HuH-7 (cell line): ENCODE measurements at places on chromosomes 7 and 10.

DNA sequence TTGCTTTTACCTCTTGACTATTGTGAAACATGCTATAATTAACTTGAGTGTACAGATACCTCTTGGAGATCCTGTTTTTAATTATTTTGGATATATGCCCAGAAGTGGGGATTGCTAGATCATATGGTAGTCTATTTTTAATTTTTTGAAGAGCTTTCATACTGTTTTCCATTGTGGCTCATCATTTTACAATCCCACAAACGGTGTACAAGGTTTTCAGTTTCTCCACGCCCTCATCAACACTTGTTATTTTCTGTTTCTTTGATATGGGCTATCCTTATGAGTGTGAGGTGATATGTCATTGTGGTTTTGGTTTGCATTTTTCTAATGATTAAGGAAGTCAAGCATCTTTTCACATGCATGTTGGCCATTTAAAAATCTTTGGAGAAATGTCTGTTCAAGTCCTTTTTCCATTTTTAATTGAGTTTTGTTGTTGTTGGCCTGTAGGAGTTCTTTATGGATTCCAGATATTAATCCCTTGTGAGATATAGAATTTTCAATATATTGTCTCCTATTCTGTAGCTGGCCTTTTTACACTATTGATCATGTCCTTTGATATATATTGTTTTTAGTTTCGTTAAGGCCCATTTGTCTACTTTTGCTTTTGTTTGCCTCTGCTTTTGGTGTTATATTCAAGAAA, 7.5 kb downstream of the AGK start:
- DNase-seq = no peak

DNA sequence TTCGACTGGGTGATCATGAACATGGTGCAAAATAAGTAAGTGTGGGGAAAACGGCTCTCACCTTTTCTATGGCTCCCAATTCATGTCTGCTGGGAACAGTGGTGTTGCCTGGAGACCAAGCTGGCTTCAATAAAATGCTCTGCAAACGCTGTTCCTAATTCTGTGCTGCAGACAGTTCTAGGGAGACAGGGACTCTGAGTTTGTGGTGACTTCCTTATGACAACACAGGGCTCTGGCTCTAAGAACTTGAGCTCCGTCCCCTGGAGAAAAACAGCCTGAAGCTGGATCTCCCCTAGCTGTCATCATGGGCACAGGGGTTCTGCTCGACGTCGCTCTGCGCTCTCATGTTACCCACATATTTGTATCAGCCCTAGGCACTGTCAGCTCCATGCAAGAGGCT, 61.0 kb upstream of the INSYN2A start:
- DNase-seq = no peak

- DNase-seq = no peak
These were observed 464.7 kb upstream of the IGFBP3 start for GRCh38 chr7:46385662-46386309.

DNA sequence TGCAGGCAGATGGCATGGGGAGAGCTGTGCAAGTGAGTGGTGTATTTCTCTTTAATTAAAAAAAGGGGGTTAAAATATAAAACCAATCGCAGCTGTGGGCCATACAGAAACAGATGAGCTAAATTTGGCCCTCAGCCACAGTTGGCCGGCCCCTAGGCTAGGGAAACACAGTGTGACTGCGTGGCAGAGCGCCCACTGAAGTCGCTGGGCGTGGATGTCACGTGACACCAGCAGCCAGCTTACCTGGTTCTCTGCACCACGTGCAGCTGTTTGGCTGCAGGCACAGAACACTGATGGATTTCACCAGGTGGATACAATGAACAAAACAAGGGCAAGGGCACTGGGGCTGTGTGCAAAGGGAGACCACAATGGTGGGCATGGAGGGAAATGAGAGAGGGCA, 119.3 kb upstream of the ZNF746 start:
- DNase-seq = no peak

- DNase-seq = peak; percentile 8
These were observed 172.4 kb downstream of the FZD1 start for GRCh38 chr7:91436655-91437054.

GRCh38 chr10:122911889-122912484, 1.6 kb downstream of the FAM24A start:
- DNase-seq = peak; percentile 46

GRCh38 chr10:133614830-133615580, 11.6 kb downstream of the FRG2B start:
- DNase-seq = no peak

DNA sequence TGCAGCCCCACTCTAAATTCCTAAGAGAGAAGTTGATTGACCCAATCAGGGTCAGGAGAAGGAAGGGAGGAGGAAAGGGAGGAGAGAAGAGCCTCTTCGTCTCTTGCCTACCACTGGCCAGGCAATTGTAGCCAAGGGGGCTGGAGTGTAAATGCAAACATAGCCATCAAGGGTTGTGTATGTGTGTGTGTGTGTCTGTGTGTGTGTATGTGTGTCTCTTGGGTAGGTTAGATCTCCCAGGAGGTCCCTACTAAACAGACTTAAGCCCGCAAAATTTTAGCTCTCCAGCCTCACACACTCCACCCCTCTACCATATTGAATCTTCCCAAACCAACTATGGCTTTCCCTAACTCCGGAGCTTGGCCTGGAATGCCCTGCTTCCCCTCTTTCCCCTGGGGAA, 3.8 kb downstream of the LEP start:
- no peak for DNase-seq

DNA sequence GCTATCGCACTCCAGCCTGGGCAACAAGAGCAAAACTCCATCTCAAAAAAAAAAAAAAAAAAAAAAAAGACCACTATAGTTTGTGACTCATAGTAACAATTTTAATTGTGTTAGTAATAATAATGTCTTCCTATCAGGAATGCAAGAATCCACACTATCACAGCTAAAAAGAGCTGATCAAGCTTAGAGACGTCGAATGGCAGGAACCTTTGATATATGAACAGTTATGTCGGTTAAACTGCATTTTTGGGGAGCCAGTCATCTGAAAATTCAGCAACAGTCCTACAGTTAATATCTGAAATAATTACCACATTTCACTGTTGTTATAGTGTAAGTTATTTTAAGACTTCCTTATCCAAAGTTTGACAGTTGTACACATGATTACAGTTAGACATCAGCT, 8.8 kb downstream of the PHYH start:
- no peak for DNase-seq

- DNase-seq = peak; percentile 15
These were observed 449.7 kb upstream of the KLF6 start for GRCh38 chr10:4234661-4235060.

GRCh38 chr7:95549818-95550529, 46.3 kb downstream of the PDK4 start:
- DNase-seq = no peak

DNA sequence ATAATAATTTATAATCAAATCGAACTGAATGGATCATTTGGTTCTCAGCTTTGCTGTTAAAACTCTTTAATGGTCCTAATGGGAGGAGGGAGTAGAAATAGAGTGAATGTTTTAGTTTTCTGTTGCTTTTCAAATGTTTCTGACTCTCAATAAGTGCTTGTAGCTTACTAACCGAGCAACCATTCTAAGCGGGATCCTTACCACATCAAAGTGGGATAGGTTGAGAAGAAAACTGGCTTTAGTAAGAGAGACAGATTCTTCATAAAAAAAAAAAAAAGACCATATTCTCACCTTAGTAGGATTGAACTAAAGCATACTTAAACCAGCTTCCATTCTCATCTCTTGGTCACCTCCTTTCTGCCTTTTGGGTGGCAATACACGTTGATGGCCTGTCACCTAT, 584.2 kb downstream of the AUTS2 start:
- no peak for DNase-seq

DNA sequence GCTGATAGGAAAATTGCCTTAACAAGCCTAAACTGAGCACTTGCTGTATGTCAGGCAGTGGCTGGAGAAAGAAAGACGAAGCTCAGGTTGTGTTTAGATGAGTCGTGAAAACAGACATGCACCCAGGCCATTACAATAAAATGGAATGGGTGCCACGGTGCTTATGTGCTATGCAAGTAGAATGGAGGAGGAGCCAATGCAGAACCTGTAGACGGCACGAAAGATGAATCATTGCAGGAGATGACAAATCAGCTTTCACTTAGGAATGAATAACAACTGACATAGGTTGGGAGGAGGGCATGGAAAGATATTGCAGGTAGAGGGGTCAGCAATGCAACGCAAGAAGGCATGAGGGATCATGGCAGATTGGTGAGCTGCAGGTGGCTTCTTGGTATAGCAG, 61.2 kb upstream of the ARHGAP21 start:
- DNase-seq = no peak

DNA sequence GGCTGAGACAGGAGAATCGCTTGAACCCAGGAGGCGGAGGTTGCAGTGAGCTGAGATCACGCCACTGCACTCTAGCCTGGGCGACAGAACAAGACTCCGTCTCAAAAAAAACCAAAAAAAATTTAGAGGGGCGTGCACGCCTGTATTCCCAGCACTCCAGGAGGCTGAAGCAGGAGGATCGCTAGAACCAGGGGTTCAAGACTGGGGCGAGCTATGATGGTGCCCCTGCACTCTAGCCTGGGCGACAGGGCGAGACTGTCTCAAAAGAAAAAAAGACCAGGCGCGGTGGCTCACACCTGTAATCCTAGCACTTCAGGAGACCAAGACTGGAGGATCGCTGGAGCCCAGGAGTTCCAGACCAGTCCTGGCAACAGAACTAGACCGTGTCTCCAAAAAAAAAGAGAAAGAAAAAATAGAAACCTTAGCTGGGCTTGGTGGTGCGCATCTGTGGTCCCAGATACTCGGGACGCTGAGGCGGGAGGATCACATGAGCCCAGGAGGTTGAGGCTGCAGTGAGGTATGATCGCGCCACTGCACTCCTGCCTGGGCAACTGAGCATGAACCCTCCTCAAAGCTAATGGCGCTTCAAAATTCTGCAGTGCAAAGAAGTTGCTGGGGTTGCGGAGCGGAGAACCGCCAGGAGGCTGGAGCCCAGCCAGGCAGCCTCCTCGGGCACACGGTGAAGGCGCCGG, 382 bp upstream of the MBLAC1 start:
- DNase-seq = no peak

GRCh38 chr10:74083304-74083703, 67.3 kb downstream of the AP3M1 start:
- no peak for DNase-seq

DNA sequence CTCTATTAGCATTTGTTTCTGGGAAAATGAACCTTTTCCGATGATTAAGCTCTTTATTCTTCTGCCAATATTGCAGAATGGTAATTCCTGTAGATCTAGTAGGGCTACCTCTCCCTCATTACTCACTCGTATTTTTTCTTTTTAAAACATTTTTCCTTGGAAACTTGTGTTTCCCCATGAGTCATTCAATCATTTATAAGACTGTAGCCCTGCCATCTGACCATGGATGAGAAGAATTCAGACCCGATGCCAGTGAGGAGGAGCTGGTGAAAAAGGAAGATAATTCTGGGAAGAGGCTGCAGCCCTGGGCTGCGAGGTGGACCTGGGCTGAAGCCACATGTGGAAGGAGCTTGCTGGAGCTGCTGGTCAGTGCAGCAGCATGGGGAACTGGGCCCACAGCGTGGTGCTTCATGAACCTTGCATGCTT, 242.8 kb downstream of the KLF6 start:
- DNase-seq = no peak

DNA sequence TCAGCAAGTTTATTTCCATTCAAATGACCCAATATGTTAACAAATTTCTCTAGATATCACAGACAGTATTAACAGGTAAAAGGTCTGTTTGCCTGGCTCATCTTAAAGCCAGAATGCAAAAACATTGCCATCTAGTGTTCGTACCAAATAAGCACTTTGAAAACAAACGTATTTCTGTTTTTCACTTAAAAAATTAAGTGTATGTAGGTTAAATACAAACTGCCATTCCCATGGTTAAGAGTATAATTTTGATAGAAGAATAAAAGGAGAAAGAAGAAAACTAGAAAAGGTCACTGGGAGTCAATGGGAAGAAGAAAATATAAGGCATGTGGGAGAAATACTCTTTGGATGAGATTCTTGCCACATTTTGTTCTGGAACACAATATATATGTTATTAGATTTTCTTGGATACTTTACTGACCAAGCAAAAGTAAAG, 51.0 kb downstream of the ORC5 start:
- DNase-seq = peak; percentile 5

DNA sequence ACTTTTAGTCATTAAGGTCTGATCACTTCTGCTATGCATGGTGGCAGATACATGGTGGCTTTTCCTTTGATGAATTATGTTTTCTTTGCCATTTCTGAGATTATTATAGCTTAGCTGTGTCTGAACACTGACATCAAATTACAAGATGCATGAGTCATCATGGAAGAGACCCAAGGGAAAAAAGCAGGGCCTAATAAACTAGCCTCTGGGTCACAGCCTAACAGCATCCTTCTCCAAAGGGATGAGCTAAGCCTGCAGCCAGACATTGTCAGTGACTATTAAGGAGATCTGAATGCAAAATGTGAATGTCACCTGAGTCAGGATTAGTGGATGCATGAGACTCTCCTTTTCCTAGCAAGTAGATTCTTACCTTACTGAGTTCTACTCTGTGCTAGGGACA, 19.1 kb upstream of the OGDHL start:
- no peak for DNase-seq

- DNase-seq = no peak
These were observed 7.9 kb downstream of the TBL2 start for GRCh38 chr7:73570521-73570920.

GRCh38 chr7:66330961-66331360, 125.8 kb downstream of the TPST1 start:
- DNase-seq = no peak

DNA sequence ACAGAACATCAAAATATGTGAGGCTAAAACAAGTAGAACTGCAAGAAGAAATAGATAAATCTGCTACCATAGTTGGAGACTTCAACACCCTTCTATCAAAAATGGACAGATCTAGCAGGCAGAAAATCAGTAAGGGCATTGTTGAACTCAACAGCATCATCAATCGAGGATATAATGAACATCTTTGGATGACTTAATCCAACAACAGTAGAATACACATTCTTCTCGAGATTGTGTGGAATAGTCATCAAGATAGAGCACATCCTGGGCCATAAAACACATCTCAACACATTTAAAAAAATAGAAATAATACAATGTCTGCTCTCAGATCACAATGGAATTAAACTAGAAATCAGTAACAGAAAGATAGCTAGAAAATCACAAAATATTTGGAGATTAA, 9.9 kb downstream of the IGFBP1 start:
- DNase-seq = no peak

- DNase-seq = no peak
These were observed 3.1 kb upstream of the ABCA13 start for GRCh38 chr7:48168159-48168558.

- DNase-seq = peak; percentile 35
These were observed 199.1 kb upstream of the AHR start for GRCh38 chr7:17099083-17099973.
